ENCODE measurements at places on chromosomes 1 and 21.

DNA sequence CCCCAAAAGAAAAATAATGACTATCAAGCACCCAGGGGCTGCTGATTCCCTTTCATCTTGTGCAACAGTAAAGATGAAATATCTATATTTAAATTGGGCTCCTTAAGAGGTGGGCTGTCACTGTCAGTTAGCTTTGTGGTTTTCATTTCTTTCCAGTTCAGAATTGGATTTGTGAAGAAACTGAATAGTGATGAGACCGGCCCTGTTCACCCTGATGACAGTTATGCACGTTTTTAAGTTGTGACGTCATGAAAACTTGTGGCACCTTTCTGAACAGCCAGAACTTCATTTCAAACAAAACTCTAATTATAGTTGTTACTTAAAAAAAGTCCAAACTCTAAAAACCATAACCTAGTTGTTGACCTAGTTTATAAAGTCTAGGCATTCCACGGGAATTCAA, 125.9 kb downstream of the RUNX1 start:
- DNase-seq = no peak

GRCh38 chr1:165287329-165287728, 69.2 kb downstream of the LMX1A start:
- no peak for DNase-seq

GRCh38 chr1:117842408-117843170, 86.8 kb downstream of the GDAP2 start:
- DNase-seq = no peak

DNA sequence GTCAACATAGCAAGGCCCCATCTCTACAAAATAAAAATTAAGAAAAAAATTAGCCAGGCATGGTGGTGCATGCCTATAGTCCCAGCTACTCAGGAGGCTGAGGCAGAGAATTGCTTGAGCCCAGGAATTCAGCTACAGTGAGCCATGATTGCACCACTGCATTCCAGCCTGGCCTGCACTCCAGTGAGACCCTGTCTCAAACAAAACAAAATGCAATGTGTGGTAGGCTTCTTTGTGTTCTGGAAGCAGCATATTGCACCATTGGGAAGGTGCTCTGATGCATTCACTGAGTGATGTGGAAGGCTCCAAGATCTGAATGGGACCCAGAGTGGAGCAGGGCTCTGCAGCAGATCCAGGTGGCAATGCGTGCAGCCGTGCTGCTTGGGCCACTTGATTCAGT, 99.6 kb upstream of the COG2 start:
- DNase-seq = no peak

GRCh38 chr1:18612073-18612472, 18.6 kb upstream of the PAX7 start:
- DNase-seq = no peak

DNA sequence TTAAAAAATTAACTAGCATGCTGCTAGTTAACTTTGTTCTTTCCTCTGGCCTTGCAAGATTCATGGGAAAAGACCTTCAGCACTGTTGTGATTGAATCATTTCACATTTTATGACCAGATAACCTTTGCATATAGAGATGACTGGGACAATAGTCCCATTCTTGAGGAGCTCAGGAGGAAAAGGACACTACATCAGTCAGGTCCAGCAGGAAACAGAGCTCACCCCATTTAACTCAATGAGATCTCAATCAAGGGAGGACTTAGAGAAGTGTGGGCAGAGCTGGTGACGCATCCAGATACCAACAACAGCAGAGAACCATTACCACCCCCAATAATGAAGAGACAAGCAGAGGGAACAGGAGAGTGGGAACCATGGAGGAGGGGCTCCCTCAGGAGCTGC, 109.4 kb upstream of the GUCA2B start:
- DNase-seq = no peak

DNA sequence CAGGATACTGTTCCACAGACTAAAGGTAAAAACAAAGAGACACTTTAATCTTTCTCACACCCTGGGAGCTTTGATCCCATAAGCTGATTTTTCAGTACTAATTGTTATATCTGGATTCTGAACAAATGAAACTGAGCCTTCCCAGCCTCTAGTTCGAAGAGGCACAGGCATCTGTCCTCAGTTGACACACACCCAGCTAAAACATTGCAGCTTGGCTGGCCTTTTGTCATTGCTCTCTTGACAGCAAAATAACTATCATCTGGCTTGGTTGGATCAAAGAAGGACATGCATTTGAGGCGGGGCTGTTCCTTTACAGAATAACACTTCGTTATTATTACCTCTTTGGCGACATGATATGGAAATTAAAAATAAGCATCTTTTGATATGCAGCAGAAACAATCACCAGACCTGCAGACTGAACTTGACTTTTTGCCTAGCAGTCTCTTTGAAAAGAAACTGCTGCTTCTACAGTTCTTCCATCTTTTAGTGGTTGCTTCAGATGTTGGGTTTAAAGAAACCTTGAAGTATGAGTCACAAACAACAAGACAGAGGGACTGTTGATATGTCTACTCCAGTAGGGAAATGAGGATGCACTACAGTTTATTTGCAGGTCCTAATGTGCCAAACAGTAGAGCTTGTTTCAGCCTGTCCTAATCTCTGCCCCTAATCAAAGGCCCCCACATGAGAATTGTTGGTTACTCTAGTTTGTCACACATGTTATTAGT, 166.5 kb downstream of the TPR start:
- DNase-seq = no peak

DNA sequence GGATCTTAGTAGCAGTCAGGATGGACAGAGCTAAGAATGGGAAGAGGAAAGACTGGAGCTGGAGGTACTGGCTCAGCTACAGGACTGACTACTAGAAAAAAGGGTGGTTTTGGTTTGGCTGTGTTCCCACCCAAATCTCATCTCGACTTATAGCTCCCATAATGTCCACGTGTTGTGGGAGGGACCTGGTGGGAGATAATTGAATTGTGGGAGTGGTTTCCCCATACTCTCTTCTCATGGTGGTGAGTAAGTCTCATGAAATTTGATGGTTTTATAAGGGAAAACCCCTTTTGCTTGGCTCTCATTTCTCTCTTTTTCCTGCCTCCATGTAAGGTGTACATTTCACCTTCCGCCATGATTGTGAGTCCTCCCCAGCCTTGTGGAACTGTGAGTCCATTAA, 466.5 kb upstream of the DEPDC1 start:
- no peak for DNase-seq

GRCh38 chr1:212634252-212634651, 25.7 kb downstream of the ATF3 start:
- no peak for DNase-seq

DNA sequence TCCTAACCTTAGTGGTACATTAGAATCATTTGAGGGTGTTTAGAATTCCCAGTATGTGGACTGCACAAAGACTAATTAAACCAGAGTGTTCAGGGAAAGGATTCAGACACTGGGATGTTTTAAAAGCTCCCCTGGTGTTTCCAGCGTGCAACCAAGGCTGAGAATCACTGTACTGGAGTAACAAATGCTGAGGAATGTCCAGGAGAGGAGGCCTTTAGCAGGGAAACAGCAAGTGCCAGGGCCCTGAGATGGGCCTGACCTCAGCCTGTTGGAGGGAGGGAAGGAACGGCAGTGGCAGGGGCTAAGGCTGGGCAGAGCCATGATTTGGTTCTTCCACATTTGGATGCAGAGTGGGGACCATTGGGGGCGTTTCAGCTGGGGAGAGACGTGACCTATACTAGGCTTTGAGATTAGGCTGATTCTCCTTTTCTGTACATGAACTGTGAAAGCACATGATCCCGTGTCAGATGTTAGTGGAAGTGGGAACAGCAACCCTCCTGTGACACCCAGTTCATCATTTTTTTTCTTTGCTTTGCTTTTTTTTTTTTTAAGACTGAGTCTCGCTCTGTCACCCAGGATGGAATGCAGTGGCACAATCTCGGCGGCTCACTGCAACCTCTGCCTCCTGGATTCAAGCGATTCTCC, 49.3 kb downstream of the KANK4 start:
- no peak for DNase-seq

GRCh38 chr1:30373471-30374399, 349.6 kb downstream of the MATN1 start:
- DNase-seq = no peak

DNA sequence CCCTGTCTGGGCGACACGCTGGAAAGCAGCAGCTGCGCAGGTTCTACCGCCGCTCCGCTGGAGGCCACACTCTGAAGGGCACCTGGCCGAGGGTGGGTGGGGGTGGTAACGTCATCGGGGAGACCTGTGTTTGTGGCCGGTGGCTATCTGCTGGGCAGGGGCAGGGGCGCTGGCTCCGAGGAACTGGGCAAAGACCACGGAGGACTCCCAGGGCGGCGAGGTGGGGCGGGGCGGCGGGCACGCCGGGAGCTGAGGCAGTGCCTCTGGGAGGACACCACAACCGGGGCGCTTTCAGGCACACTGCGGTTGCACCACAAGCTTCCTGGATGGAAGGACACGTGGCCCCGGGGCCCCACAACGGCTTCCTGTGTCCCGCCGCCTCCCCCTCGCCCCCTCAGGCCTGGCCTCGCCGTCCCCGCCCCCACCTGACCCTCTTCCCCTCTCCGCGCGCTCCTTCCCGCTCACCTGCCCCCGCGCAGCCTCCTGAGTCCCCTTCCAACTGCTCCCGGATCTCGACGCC, 3.3 kb upstream of the DENND2D start:
- no peak for DNase-seq

DNA sequence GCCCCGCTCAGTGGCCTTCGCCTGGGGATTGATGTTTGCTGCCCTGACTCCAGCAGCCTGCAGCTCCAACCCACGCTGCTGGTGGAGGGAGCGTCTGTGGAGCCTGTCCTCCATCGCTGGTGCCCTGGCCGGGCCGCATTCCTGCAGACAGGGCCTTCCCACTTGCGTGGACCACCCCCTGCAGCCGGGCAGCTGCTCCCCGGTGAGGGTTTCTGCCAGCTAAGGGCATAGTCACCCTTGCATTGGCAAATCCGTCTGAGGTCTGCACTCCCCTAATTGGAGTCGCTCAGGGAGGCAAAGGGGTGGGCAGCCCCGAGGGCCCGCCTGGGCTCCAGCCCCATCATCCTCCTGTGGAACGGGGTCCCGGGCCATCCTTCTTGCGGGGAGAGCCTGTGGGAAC, 43.5 kb downstream of the PRDM16 start:
- DNase-seq = no peak

- no peak for DNase-seq
These were observed 95.2 kb downstream of the KCNJ15 start for GRCh38 chr21:38351961-38352521.

GRCh38 chr21:44666401-44667320, at the start of gene KRTAP12-2:
KRTAP12-2 (minus strand) TSS chr21:44666927; CDS start chr21:44666886, 41 bp downstream.
- no peak for DNase-seq

DNA sequence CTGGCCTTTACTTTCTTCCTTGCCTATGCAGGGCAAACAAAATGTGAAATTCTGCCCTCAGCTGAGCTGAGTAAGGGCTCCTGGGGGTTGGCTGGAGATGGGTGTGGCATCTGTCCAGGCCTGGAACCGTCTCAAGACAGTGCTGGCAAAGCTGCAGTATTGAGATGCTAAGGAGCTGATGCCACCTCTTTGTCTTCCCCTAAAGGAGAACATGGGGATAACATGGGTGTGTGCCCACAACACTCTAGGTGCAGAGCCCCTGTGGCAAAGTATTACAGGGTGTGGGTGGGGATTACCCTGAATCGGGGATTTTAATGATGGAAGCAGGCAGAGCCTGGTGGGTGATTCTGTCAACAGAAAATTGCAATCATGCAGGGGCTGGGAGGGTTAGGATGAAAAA, 2.5 kb upstream of the ST3GAL3 start:
- DNase-seq = no peak

- DNase-seq = no peak
These were observed 7.0 kb upstream of the C1orf116 start for GRCh38 chr1:207039380-207040180.

GRCh38 chr1:245220381-245220985, 65.7 kb downstream of the KIF26B start:
- DNase-seq = no peak

DNA sequence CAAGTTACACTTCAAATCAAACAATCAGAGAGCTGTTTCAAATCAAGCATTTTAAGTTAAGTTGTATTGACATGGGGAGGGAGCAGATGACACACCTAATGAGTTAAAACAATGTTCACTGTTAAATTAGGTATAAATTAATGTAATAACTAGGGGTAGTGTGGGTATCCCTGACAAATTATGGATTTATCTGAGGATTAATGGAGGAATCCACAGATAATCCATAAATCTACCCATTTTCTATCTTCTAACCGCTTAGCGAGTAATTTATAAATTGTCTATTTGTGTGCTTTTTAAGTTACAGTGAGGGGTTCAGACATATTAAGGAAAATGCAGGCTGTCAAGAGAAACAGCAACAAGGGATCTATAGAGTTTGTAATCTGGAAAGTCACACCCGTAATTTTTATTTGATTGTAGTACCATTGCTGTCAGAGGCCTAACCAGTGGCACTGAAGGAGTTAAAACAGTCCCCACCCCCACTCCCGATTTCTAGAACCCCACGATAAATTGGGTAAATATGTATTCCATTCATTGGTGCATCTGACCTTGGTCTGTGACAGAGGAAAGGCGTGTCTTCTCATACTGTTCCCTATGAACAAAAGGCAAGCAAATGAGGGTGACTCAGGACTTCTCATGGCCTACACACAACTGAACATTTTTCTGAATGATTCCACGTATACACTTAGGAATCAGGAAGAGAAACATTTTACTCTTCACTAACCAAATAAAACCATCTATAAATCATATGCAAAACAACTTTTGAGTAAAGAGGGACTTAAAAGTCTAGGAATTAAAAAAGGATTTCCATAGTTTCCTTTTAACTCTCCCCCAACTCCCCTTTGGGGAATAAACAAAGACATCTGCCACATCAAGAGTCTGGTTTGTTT, 7.4 kb downstream of the IRF2BP2 start:
- DNase-seq = no peak

DNA sequence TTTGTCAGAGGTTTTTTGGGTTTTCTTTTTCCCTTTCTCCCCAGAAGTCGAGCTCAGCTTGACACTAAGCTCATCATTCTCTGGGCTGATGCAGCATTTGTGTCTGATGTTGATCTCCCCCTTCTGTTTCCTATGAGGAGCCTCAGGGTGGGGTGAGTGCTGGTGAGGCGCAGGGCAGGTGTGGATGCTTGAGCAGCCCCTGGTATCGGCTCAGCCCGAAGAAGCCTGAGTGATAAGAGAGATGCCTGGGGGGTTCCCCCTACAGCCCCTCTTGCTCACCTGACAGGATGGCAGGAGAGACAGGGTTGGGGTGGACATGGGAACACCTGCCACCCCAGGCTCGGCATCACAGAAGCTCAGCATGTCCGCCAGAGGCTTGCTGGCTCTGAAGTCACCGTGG, 239.0 kb downstream of the RHOU start:
- DNase-seq = no peak

- no peak for DNase-seq
These were observed 110.2 kb downstream of the MATN1 start for GRCh38 chr1:30613188-30613587.
